ENCODE measurements at places on chromosomes 5 and 9.
A peak's percentile ranks its signal among the peaks of the same experiment; 100 is the strongest.

GRCh38 chr5:83577036-83577636 lies 105.6 kb downstream of the VCAN start:
- no peak for DNase-seq

DNA sequence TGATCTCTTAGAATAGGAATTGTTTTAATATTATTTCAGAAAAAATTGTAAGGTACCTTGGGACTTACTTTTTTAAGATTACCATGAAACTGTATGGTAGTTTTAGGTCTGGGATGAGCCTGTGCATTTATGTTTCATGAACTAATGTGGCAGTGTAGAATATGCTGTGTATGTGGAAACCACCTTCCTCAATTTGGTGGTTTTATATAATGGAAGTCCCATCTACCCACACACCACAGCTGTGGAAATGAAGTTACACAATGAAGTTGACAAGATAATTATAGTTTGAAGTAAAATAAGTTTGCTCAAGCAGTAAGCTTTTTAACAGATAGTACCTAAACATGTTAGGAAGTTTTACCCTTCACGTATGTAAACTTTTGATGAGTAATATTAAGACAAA lies 24.4 kb downstream of the WDR36 start:
- DNase-seq: no peak

DNA sequence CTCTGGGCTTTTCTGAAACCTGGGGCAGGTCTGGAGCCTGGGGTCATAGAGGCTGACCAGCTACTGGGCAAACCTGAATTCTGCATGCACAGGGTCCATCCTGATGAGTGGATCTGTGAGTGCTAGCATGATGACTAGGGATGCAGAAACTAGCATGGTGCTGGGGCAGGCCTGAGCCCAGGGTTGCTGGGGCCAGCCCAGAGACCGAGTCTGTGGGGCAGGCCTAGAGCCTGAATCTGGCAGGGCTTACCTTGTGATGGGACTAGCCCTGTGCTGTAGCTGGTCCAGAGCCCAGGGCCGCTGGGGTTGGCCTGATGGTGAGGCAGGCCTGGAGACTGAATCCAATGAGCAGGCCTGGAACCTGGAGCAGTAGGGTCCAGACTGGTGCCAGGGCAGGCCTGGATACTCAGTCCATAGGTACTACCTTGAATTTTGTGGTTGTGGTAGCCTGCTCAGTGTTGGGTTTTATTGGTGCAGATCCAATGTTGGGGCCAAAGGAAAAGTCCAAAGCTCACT lies 313.5 kb downstream of the TLR4 start:
- no peak for DNase-seq

- DNase-seq: no peak
Measured at GRCh38 chr9:107674721-107675277, 185.2 kb upstream of the KLF4 start.

GRCh38 chr5:169956756-169957155 lies 23.5 kb downstream of the INSYN2B start:
- DNase-seq: no peak

DNA sequence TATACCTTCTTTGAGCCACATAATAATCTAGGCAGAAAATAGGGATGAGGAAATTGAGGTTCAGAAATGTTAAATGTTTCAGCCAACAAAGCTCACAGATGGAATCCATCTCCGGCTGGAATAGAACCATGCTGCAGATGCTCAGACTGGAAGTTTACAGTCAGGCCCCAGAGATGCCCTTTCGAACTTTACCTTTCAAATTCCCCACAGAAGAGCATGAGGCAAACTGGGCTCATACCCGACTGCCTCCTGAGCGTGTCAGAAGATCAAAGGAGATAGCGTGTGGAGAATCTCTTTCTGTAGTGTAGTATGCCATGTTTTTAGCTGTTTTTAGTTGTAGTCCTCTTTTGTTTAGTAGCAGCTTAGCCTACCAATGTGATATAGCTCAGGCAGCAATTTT lies 72.0 kb upstream of the DAP start:
- DNase-seq: no peak

DNA sequence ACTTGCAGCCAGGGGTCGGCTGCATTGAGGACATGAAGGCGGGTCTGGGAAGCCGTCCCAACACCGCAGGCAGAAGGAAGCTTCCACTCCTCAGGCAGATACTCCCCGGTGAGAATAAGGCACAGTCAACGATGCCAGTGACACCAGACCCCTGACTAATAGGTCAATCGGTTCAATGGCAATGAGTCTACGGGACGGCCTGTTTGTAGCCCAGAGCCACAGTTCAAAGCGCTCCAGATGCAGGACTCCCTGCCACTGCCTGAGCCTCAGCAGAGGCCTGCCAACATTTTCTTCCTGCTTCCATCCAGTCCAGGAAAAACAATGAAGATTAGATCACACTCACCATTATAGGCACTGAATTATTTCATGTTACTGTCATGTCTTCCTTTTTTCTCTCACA lies 84.5 kb upstream of the SIMC1 start:
- DNase-seq: no peak

- no peak for DNase-seq
Measured at GRCh38 chr5:78190402-78190801, 104.1 kb downstream of the AP3B1 start.

DNA sequence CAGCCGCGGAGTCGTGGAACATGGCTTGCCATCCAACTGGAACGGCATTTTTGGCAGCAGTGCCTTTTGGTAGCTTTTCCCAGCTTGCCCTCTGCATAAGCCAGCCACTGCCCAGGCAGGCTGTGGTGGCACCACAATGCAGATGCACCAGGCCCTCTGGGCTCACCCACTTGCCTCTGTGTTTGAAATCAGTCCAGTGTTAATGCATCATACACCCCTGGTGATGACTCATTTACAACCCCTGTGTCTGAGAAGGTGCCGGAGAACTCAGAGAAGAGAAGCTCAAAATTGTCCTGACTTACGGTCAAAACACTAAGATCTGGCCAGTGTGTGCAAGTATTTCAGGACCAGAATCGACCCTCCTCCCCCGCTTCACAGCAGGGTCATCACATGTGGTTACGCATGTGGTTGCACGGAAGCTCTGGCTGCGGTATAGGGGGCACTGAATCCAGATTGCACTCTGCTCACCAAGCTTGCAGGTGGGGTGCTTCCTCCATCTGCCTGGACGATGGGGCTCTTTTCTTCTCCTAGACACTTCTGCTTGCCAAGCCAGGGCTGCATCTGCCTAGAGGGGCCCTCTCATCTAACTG lies 66.5 kb upstream of the SMIM15 start:
- DNase-seq: no peak

- DNase-seq: no peak
Measured at GRCh38 chr5:961711-962240, 46.8 kb upstream of the NKD2 start.

- DNase-seq: peak; percentile 54
Measured at GRCh38 chr9:131402738-131403492, 9.0 kb downstream of the PRRC2B start.

GRCh38 chr9:135345775-135346433 lies 133.7 kb upstream of the PPP1R26 start:
- DNase-seq: no peak

DNA sequence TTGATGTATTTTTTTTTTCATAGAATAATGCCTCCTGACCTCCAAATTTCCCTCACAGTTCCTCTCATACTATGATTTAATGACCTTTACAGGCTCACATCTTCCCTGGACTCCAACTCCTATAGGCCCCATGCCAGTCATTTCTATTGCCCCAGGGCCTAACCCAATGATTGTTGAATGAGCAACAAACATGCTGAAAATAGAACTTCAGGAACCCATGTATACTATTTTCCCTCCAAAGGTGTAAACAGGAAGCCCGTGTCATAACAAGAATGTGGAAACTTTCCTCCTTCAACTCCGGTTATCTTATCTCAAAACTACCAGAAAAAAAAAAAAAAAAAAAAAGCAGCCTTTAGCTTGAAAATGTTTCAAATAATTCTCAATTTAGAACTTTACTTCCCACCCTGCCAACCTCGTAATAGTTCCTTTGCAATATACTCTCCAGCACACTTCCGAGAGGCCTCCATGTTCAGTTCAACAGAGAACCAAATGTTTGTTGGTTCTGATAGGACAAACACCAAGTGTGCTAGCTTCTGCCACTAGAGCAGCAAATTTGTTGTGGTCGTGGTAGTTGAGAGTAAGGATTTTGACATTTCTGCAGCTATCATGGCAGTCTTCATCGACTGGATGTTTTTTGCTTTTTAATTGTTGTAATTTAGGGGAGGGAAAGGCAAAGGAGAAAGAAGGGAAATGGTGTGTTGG lies 25.8 kb downstream of the TRPM6 start:
- no peak for DNase-seq

DNA sequence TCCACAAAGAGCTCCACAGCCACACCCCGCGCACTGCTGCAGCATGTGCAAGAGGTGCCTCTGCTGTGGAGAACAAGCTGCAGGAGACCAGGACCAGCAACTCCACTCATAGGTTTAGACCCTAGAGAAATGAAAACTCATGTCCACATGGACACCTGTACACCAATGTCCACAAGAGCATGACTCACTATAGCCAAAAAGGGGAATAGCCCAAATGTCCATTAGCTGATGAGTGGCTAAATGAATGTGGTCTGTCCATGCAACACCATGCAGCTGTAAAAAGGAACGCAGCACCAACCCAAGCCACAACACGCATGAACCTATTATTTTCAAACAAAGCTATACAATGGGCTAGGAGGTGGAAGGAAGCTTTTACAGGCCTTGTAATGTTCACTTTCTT lies 18.1 kb downstream of the DYNC2I2 start:
- no peak for DNase-seq

DNA sequence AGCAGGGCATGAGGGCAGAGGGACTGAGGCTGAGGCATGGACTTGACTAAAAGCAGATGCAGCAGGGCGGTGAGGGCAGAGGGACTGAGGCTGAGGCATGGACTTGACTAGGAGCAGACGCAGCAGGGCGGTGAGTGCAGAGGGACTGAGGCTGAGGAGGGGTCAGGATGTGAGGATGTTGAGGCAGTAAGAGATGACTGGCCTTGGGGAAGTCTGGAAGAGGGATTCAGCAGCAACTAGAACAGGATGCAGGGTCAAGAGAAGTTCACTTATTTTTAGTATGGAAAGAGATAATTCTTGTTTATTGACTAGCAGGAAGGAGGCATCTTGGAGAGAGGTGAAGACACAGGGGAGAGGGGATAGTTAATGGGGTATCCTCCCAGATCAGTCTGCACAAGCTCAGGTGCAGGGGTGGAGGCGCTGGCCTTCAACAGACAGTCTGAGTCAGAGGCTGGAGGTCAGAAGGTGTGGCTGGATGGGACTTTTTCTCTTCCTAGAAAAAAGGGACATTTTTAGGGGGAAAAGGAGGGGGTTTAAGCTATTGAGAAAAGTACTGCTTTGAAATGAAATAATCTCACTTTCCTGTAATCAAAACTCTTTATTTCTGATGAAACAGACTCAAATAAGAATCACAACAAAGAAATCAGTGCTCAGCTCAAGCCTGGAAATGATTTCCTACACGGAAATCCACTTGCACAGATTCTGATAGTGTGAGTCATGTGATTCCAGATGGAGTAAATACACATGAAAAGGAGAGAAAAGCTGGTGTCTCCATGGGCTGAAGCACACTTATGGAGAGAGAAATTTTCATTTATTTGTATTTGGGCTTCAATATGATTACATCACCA lies 130.9 kb downstream of the PALM2AKAP2 start:
- DNase-seq: peak; percentile 71

DNA sequence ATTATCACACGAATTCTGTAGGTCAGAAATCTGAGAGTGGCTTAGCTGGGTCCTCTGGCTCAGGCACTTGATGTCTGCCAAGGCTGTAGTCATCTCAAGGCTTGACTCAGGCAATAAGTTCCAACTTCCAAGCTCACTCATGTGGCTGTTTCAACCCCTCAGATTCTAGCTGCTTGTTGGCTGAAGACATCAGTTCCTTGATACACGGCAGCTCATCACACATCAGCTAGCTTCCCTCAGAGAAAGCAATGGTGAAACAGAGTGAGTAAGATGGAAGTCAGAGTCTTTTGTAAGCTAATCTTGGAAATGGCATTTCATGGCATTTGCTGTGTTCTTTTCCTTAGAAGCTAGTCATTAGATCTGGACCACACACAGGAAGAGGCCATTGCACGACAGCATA lies 204.2 kb upstream of the PTGER4 start:
- DNase-seq: no peak

GRCh38 chr9:89097219-89097618 lies 81.4 kb downstream of the SHC3 start:
- no peak for DNase-seq
